Activated CD4-positive, alpha-beta memory T cell treated with anti-CD3 and anti-CD28 coated beads, Interleukin-2, amount 10 ng/mL, durations not matched to agents 7 days and 5 days (primary cell): ENCODE measurements at places on chromosomes 7 and 10. TPM values are rescaled to one million over a fixed set of nuclear protein-coding genes. Genes with fewer than 3 reads are reported as not detected.
A peak's percentile ranks its signal among the peaks of the same experiment; 100 is the strongest.

GRCh38 chr7:155263581-155264143 is 34.0 kb upstream of the INSIG1 start:
- no peak overlapping the region for H3K27ac ChIP-seq
- no peak overlapping the region for H3K4me3 ChIP-seq
- H3K36me3 ChIP-seq, result no peaks in the 10 kb centered on the region
- no peak for DNase-seq
- H3K4me1 ChIP-seq, result peaks cover 1% of the 10 kb centered on the region

DNA sequence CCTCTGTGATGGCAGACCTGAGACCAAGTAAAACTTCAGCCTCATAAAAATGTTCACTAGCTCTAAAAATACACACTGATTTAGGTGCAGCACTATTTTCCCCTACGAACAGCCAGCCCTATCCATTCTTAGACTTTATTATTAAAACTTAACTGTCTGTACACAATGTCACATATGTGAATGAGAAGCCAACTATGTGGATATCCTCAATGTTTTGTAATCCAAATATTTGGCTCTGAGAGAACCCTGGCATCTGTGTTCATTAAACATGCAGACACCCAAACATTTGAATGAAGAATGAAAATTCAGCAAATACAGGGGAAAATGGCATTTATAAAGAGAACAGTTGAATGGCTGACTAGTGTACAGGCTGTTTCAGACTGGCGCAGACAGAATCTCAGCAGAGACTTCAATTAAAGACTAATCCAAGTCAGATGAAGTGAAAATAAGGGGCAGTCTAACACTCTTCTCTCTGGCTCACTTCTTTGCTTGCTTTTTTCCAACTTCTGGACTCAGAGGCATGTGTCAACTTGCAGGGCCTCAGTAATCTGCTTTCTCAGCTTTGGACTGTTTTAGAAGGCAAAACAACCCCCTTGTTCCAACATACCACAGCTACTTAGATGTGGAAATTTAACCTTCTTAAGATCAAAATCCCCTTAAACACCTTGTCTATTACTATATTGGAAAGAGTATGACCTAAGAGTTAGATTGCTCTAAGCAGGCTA is 47.4 kb upstream of the FAM180A start:
- peaks cover 2% of the 10 kb centered on the region for H3K4me1 ChIP-seq
- no peak overlapping the region for H3K27ac ChIP-seq
- no peaks in the 10 kb centered on the region for H3K36me3 ChIP-seq

- H3K4me1 ChIP-seq, result no peaks in the 10 kb centered on the region
- H3K36me3 ChIP-seq, result no peaks in the 10 kb centered on the region
- no peak for DNase-seq
- no peak overlapping the region for H3K4me3 ChIP-seq
- H3K27ac ChIP-seq, result no peak overlapping the region
Measured at GRCh38 chr10:90805206-90805605, 52.6 kb downstream of the HTR7 start.

DNA sequence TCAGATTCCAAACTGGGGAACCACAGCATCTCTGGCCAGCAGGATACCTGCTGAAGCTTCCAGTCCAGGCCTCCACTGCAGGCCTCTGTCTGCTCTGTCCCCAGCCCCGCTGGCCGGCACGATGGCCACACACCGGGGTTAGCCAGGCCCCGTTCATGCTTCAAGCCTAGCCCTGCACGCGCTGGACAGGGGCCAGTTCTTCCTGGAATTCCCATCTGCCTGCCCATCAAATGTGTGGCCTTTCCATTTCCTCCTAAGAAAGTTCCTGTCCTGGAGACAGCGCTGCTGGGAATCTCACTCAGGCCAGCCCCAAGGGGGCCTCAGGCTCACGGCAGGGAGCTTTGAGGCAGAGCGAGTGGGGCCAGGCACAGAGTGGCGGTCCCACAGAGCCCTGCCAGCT is 18.0 kb downstream of the SH2B2 start:
- peaks cover 34% of the 10 kb centered on the region for H3K4me1 ChIP-seq
- DNase-seq, result no peak
- H3K27ac ChIP-seq, result no peak overlapping the region
- H3K27me3 ChIP-seq, result no peaks in the 10 kb centered on the region
- H3K36me3 ChIP-seq, result no peaks in the 10 kb centered on the region

GRCh38 chr10:17239345-17240085 is 11.5 kb downstream of the VIM start:
- DNase-seq, result no peak
- no peak overlapping the region for H3K27ac ChIP-seq
- peaks cover 39% of the 10 kb centered on the region for H3K36me3 ChIP-seq
- no peaks in the 10 kb centered on the region for H3K27me3 ChIP-seq
- no peak overlapping the region for H3K4me3 ChIP-seq

- no peak overlapping the region for H3K27ac ChIP-seq
- no peaks in the 10 kb centered on the region for H3K4me1 ChIP-seq
- no peaks in the 10 kb centered on the region for H3K36me3 ChIP-seq
- no peak overlapping the region for H3K4me3 ChIP-seq
Measured at GRCh38 chr10:72746426-72747363, 54.8 kb downstream of the MCU start.

- H3K27ac ChIP-seq, result peak overlapping the region; percentile 92
- peaks cover 67% of the 10 kb centered on the region for H3K4me1 ChIP-seq
- peak; percentile 82 for DNase-seq
- peaks cover 22% of the 10 kb centered on the region for H3K36me3 ChIP-seq
Measured at GRCh38 chr7:105677817-105678573, 96.7 kb upstream of the EFCAB10 start.

DNA sequence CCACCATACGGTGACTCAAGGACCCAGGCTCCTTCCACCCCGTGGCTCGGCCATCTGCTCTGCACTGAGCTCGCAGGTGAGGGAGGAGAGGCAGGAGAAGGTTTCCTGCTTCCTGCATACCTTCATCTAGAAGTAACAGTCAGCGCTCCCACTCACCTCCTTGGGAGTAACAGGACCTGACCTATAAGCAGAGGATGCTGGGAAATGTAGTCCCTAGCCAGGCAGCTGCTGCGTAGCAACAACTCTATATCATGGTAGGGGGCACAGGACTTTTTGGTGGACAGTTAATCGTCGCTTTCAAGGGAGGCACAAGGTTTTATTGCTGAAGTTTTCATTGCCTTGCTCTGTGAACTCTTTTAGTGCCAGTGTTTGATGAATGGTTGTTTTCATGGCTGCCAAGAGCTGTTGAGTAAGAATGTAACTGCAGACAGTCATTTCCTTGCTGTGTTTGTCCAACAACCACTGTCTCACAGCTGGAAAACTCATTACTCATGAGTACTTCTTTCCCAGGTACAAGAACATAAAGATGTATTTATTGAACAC is 10.2 kb upstream of the ZFYVE27 start:
- no peaks in the 10 kb centered on the region for H3K36me3 ChIP-seq
- H3K4me1 ChIP-seq, result peaks cover 6% of the 10 kb centered on the region
- H3K27me3 ChIP-seq, result peaks cover 5% of the 10 kb centered on the region
- DNase-seq, result no peak

GRCh38 chr10:2427412-2427811 is 639.9 kb upstream of the PFKP start:
- no peaks in the 10 kb centered on the region for H3K4me1 ChIP-seq
- DNase-seq, result no peak
- no peak overlapping the region for H3K4me3 ChIP-seq
- no peak overlapping the region for H3K27ac ChIP-seq
- H3K27me3 ChIP-seq, result no peaks in the 10 kb centered on the region
- H3K36me3 ChIP-seq, result no peaks in the 10 kb centered on the region

DNA sequence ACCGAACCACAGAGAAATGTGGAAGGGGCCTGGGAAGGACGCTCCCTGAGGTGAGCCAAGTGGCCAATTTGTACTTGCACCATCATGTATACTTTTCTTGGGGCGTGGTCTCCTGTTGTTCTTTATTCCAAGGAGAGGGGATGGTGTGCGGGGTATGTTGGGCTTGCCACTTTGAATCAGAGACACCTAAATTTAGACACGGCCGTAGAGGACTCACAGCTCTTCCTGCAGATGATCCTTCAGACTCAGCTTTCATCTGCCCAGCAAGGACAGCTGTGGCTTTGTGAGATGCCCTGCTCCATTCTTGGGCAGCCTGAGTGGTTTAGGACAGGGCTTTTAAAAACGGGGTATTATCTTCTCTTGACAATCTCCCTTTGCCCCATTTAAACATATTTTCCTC is 473.2 kb downstream of the REEP3 start:
- no peak overlapping the region for H3K4me3 ChIP-seq
- no peaks in the 10 kb centered on the region for H3K4me1 ChIP-seq
- DNase-seq, result no peak
- H3K36me3 ChIP-seq, result no peaks in the 10 kb centered on the region

DNA sequence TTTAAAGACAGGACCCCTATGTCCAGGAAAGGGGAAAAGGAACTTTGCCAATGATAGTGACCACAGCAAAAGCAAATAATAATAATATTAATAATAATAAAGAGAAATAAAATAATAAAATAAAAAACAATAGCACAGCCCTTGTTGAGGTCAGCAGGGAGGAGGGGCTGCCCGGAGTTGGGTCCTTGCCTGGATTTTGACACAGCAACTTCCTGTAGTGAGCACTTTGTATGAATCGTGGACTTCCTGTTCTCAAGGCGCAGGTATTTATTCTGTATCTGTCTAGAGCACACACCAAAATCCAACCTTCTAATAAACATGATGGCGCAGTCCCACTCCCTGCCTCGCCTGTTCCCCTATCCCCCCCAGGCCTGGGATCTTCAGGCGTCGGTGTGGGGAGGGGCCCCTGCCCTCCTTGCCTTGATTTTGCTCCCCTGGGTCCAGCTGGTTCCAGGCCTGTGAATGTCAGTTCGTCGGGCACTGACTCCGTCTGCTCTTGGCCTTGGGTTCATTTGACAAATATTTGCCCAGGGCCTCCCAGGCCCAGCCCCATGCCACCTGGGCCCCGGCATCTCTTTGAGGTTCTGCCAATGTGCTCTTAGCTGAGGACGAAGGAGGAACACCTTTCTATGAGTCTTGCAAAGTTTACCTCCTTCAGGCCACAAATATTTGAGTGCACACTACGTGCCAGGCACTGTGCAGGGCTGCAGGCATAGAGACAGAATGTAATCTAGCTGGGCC is 13.9 kb downstream of the TRIM8 start:
- H3K4me3 ChIP-seq, result no peak overlapping the region
- H3K27me3 ChIP-seq, result no peaks in the 10 kb centered on the region
- peak overlapping the region; percentile 63 for H3K27ac ChIP-seq
- peaks cover 43% of the 10 kb centered on the region for H3K36me3 ChIP-seq
- peaks cover 67% of the 10 kb centered on the region for H3K4me1 ChIP-seq

DNA sequence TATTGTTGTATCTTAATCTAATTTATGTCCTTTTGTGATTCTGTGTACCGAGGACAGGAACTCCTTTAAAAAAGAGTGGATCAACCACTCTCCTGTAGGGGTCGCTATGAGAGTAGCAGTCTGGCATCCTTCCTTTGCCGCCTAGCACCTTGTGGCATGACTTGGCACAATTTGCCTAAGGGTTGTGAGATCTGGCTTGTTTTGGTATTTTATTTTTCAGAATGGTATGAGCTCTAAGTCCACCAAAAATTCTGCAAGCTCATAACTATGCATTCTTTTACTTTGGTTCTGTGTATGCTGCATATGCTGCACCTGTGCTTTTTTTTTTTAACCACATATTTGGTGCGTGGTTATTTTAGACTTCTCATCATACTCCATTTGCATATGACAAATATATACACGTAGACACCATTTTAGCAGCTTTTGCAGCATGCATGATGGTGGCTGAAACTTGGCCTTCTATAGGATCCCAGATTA is 112.8 kb downstream of the CDK14 start:
- no peak overlapping the region for H3K4me3 ChIP-seq
- H3K27ac ChIP-seq, result no peak overlapping the region
- no peaks in the 10 kb centered on the region for H3K36me3 ChIP-seq

GRCh38 chr10:95415621-95416031 is 124.8 kb upstream of the PDLIM1 start:
- H3K27ac ChIP-seq, result no peak overlapping the region
- H3K4me1 ChIP-seq, result no peaks in the 10 kb centered on the region
- H3K36me3 ChIP-seq, result no peaks in the 10 kb centered on the region

- DNase-seq, result no peak
- peak overlapping the region; percentile 90 for H3K4me3 ChIP-seq
- H3K4me1 ChIP-seq, result peaks cover 70% of the 10 kb centered on the region
Measured at GRCh38 chr10:110870823-110871297, 868 bp upstream of the PDCD4 start.

DNA sequence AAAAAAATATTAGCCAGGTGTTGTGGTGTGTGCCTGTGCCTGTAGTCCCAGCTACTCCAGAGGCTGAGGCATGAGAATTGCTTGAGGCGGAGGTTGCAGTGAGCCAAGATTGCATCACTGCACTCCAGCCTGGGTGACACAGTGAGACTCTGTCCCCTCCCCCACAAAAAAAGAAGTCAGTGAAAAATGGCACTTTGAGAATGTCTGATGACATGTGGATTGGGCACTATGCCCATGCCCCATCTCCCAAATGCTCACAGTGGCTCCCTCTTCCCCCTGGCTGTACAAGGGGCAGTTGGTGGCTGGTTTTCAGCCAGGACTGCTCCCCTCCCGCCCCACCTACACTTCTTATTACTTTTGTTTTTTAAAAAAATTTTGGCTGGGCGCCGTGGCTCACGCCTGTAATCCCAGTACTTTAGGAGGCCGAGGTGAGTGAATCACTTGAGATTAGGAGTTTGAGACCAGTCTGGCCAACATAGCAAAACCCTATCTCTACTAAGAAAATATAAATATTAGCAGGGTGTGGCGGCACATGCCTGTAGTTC is 26.1 kb downstream of the IL15RA start:
- H3K4me3 ChIP-seq, result no peak overlapping the region
- H3K27me3 ChIP-seq, result no peaks in the 10 kb centered on the region
- DNase-seq, result no peak
- no peak overlapping the region for H3K27ac ChIP-seq
- peaks cover under 1% of the 10 kb centered on the region for H3K4me1 ChIP-seq

DNA sequence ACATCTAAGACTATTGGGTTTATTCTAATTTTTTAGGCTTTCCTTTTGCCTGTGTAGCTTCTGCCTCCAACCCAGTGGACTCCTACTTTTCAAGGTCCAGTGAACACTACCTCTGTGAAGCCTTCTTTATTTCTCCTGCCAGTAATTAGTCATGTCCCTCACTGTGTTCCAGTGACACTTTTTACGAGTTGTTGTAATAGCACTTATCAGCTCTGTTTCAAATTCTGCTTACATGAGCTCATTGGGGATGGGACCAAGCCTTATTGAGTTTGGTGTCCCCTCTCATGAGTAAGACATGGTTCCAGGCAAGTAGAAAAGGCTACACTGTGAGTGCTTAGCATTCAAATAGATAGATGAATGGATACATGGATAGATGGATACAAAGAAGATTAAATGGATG is 184.6 kb downstream of the HIBADH start:
- no peak overlapping the region for H3K27ac ChIP-seq
- no peaks in the 10 kb centered on the region for H3K36me3 ChIP-seq
- DNase-seq, result no peak
- H3K4me1 ChIP-seq, result no peaks in the 10 kb centered on the region

GRCh38 chr10:133247681-133248333 is 10.2 kb downstream of the VENTX start:
- no peak overlapping the region for H3K4me3 ChIP-seq
- peaks cover 9% of the 10 kb centered on the region for H3K4me1 ChIP-seq
- DNase-seq, result no peak
- H3K27ac ChIP-seq, result no peak overlapping the region
- H3K27me3 ChIP-seq, result peaks cover 10% of the 10 kb centered on the region

GRCh38 chr10:33253411-33253810 is 81.1 kb downstream of the NRP1 start:
- peaks cover 44% of the 10 kb centered on the region for H3K4me1 ChIP-seq
- no peak overlapping the region for H3K27ac ChIP-seq
- DNase-seq, result no peak

The TUBB8 gene
- not detected for total RNA-seq

The STEAP4 gene
- total RNA-seq, result not detected

The ARHGAP22 gene
- total RNA-seq, result 0.25 TPM

The PCDH15 gene
- total RNA-seq, result not detected

The A1CF gene
- not detected for total RNA-seq

The TFEC gene
- total RNA-seq, result 0.28 TPM

The NODAL gene
- not detected for total RNA-seq

The ANXA8L1 gene
- 0.45 TPM for total RNA-seq

The ZMIZ2 gene
- total RNA-seq, result 91.4 TPM

The ZNF804B gene
- not detected for total RNA-seq
